ENCODE measurements at places on chromosomes 12 and 14. TPM values are rescaled to one million over a fixed set of nuclear protein-coding genes. Genes with fewer than 3 reads are reported as not detected.

DNA sequence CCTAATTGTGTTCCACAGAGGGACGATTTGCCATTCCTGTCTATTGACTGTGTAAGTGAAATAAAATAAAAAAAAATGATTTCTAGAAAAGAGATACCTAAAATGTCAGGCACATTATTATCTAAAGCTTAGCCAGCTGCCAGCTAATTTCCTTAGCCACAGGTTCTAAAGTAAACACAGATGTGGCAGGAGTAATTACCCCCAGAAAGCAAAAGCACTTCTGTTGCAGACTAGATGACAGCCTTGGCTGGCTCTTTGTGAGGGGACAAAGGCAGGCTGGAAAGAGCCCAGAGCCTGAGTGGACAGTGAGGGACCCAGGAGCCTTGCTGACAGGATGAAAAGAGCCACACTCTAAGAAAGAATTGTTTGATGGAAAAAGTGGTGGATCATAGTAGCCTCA lies 418.1 kb downstream of the LRIG3 start:
- DNase-seq: no peak

The NINJ2 gene
- 9.9 TPM for total RNA-seq

DNA sequence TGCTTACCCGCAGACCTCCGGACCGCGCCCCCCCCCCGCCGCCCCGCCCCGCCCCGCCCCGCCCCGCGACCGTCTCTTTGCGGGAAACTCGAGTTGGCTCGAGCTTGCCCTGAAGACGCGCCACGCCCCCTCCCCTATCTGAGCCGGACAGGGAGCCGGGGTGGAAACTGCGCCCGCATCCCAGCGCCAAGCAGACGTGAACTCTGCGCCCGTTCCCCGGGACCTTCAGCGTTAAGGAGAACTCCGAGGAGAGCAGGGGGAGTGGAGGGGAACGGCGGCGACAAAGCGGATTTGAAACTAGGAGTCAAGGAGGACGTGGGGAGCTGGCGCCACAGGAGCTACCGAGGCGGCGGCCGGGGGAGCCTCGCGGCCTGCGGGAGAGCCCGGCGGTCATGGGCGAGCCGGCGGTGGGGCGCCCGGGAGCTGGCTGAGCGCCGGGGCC lies at the start of gene KCNK13:
Gene KCNK13 (plus strand): TSS at position 310 of the 442 bp plus-strand sequence. CDS start 212 bp downstream, outside the sequence.
- DNase-seq: no peak

DNA sequence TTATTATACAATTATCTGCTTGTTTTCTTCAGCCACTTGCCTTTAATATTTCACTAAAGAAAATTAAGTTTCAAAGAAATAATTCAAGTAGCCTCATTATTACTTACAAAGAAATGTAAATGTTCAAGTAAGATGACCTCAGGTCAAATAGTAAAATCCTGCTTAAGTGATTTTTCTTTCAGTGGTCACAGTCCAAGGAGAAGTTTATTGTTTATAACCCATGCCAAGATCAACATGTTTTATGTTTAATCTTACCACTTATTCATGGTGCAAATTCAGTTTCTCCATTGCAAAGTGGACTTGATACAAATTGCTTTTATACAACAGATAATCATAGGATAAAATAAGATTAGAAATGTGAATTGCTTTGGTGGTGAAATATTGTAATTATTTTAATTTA lies 370.2 kb upstream of the FLRT2 start:
- no peak for DNase-seq

DNA sequence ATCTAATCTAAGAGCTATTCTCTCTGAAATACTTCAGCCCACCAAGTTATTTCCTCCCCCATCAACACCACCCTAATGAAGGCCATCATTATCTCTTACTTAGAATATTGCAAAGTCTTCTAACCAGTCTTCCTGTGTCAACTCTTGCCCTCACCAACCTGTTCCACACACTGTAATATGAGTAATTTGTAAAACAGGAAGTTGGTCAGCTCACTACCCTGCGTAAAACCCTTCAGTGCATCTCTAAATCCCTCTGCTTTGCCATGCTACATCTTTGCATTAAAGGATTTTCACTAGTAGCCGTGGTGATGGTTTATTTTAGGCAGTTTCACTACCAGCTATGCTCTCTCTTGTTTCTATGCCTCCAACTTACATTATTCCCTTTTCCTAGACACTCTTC lies 70.0 kb downstream of the KIF21A start:
- no peak for DNase-seq
